Stimulated activated CD4-positive, alpha-beta T cell treated with anti-CD3 and anti-CD28 coated beads, Interleukin-2, amount 100 ng/mL, for 4 hours (primary cell): ENCODE measurements at places on chromosomes 2 and 18.

GRCh38 chr2:10668402-10669012 lies 21.3 kb downstream of the NOL10 start:
- no peak for DNase-seq

DNA sequence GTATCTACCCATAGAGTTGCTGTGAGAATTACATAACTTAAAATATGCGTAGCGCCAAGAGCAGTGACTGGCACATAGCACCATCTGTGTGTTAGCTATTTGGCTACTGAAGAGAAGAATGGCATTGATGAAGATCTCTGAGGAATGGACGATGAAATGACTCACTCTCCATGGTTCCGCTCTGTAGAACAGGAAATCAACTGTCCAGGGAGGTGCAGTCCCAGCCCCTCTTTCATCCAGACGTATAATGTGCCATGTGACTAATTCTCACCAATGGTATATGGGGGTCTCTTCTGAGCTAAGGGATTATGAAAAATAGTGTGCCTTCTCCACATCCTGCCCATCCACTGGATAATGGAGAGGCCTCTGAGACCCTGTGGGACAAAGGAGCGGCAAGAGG lies 254.8 kb downstream of the CYP26B1 start:
- DNase-seq: no peak

DNA sequence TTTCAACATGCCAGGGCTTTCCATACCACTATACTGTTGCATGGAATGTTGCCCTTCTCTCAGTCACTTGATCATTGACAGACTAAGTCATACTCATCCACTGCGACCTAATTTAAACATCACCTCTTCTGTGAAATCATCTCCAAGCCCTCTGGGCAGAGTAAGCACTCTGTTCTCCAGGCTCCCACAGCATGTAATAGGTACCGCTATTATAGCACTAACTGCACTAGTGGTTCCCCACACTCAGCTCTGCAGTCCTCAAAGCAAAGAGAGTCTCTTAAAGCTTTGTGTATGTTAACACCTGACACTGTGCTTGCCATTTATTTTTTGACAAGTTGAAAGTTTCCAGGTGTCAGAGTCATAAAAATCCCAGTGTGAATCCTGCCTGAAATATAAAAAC lies 947.2 kb downstream of the ERBB4 start:
- DNase-seq: no peak

- DNase-seq: peak; percentile 15
These were observed 163.5 kb upstream of the CXCR4 start for GRCh38 chr2:136281281-136282114.
